Right ventricle myocardium superior (tissue), 1 donor: ENCODE measurements at places on chromosomes 3 and 15.

DNA sequence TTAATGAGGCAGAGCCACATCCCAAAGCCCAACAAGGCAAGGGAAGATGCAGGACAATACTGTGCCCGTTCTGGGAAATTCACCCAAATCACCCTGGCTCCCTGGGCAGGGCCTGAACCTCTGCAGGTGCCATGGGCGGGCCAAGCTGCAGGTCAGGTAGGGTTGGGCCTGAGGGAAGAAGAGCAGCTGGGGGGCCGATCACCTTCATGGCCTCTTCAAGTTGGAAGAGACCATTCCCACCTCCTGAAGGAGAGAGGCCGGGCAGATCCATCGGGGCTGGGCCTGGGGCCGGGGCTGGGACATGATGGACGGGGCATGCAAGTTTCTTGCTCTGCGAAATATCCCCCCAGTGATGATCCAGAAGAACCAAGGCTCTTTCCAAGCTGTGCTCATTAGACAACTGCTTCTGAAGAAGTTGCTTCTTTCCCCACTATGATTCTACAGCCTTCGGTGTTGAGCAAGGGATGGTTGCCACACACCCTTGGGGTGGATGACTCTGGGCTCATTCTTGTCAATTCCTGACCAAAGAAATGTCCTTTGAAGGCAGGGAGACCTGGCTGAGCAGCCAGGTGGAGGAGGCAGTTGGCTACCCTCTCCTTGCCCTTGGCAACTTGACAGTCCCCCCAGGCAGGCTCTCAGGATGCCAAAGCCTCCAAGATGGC lies 38.2 kb downstream of the KLHL25 start:
- peak; percentile 37 for DNase-seq

- DNase-seq: no peak
Observed at GRCh38 chr3:171783086-171783485, 27.2 kb downstream of the PLD1 start.

- DNase-seq: no peak
Observed at GRCh38 chr3:37402351-37402750, 228.0 kb upstream of the LRRFIP2 start.

DNA sequence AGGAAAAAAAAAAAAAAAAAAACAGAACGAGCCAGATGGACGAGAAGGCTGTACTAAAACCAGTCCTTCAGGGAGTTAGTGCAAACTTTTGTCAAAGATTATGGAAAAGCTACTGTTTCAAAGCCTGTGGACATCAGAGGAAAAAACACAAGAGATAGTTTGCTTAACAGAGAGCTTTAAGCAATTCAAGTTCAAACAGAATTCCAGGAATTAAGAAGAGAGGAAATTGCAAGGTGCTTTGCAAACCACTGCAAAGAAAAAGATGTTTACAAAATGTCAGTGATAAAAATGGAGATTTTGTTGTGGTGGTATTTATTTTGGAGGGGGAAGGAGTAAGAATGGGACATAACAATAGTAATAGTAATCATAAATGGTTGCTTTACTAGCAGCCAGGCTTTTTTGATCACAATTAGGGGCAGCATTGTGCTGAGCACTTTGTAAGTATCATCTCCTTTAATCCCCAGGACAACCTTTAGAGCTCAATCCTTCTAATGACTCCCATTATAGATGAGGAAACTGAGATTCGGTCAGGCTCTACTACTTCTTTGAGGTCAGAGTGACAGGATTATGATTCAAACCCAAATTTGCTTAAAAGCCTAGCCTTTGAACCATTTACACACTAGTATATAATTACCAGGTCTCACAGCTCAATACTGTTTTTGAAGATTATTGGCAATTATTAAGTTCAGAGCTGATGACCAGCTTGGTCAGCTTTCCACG lies 22.4 kb upstream of the ARHGEF3 start:
- DNase-seq: no peak

- no peak for DNase-seq
Observed at GRCh38 chr15:70956201-70956995, 63.8 kb downstream of the LRRC49 start.

DNA sequence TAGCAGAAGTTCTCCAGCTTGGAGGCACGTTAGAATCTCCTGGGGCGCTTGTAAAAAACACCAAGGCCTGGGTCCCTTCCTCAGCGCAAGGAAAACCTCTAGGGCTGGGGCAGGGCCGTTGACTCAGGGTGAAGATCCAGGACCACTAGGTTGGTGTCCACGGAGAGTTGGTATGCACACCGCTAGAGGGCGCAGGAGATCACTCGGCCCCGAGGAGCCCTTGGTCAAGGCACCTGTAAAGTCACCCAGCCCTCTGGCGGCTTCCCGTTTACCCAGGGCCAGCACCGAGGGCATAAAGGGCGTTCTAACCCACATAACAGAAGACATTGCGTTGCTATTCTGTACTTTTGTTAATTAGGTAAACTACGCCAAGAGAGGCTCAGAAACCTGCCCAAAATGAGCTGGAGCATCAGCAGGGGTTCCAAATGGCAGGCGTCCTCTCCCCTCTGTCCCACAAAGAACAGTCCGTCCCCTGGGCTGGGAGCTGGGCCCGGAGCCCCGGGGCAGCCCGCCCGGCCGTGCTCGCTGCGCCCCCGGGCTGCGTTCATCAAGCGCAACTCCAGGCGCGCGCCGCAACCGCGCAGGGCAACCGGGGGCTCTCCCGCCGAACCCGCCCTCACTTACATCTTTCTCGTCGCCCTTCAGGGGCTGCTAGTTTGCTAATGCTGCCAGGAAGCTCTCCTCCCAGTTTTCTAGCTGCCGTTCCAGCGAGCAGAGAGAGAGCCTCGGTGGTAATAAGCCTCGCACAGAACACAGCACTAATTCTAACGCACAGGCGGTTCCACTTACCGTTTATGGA lies 332.1 kb downstream of the ARRDC4 start:
- DNase-seq: peak; percentile 59

- DNase-seq: no peak
Observed at GRCh38 chr15:54109014-54109413, 130.8 kb downstream of the UNC13C start.

DNA sequence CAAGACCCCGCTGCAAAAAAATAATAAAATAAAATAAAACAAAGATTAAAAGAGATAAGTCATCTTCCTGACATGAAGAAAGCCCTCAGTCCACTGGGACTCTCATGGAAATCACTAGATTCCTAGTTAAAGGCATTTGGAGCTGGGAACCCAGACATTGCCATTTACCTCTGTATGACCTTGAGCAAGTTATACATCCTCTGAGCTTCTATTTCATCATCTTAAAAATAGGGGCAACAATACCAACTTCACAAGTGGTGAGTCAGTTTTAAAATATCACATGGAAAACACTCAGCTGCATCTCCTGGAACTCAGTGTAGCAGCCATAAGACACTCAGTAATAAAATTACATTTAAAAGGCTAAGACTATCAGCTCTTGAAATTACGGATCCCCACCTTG lies 334.8 kb downstream of the ERC2 start:
- no peak for DNase-seq
